Stimulated activated CD8-positive, alpha-beta memory T cell treated with anti-CD3 and anti-CD28 coated beads, Interleukin-7, amount 100 ng/mL, for 1 hour (primary cell): ENCODE measurements at places on chromosomes 5 and 9.

DNA sequence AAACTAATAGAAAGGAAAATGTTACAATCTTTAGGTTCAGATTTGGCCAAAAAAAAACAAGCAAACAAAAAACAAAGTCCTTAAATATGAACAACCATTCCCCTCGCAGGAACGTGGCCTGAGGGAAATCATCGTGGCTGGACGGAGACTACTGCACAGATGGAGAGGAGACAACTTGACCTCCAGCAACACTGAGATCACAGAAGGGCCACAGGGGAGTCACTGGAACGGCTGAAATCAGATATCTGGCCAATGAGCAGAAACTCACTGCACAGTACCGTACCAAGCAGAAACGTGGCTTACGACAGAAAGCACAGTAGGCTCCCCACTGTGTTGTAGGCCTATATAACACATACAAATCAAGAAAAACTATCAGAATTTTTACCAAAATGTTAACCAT lies 27.7 kb downstream of the CAMSAP1 start:
- DNase-seq: no peak

GRCh38 chr5:160697281-160697680 lies 154.7 kb downstream of the ATP10B start:
- DNase-seq: no peak

- no peak for DNase-seq
Observed at GRCh38 chr5:21807953-21808352, 1045.2 kb downstream of the CDH12 start.

GRCh38 chr5:68114378-68115040 lies 101.0 kb upstream of the PIK3R1 start:
- no peak for DNase-seq

DNA sequence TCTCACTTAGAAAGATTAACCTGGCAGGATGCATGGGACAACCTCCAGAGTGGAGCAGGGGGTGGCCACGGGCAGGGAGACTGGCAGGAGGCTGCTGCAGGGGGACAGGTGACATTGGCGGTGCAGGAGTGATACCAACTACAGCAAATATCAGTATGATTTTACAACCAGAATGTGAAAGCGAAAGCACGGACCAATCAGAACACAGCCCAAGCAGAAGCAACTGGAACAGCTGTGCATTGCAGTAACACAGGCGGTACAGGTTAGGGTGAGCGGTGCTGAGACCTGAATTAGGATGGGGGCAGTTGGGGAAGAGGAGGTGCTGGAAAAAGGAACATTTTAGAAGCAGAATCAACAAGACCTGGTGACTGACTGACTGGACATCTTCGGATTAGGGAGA lies 29.3 kb downstream of the POLR1E start:
- DNase-seq: no peak
